ENCODE measurements at places on chromosomes 4 and X. TPM values are rescaled to one million over a fixed set of nuclear protein-coding genes. Genes with fewer than 3 reads are reported as not detected.

GSPT2 gene
- 12.9 TPM for total RNA-seq

ATP8A1 gene
- 20.9 TPM for total RNA-seq

HELT gene
- not detected for total RNA-seq

CT45A5 gene
- not detected for total RNA-seq

NHSL2 gene
- 1.00 TPM for total RNA-seq

GPR143 gene
- total RNA-seq, result not detected

GAGE1 gene
- not detected for total RNA-seq

RS1 gene
- not detected for total RNA-seq

TASL gene
- 5.9 TPM for total RNA-seq

VCX gene
- not detected for total RNA-seq

CT45A3 gene
- not detected for total RNA-seq

TRIM60 gene
- not detected for total RNA-seq

CFAP47 gene
- total RNA-seq, result not detected

- no peaks in the 10 kb centered on the region for H3K36me3 ChIP-seq
- no peak overlapping the region for H3K4me3 ChIP-seq
- DNase-seq, result no peak
- H3K27ac ChIP-seq, result no peak overlapping the region
- peaks cover 8% of the 10 kb centered on the region for H3K4me1 ChIP-seq
Measured at GRCh38 chr4:101264993-101265815, 82.1 kb downstream of the PPP3CA start.

GRCh38 chr4:37994569-37994968 is 34.4 kb downstream of the PTTG2 start:
- peak overlapping the region; percentile 19 for H3K27ac ChIP-seq
- H3K27me3 ChIP-seq, result no peaks in the 10 kb centered on the region
- peaks cover 7% of the 10 kb centered on the region for H3K36me3 ChIP-seq
- peaks cover 41% of the 10 kb centered on the region for H3K4me1 ChIP-seq
- DNase-seq, result no peak

DNA sequence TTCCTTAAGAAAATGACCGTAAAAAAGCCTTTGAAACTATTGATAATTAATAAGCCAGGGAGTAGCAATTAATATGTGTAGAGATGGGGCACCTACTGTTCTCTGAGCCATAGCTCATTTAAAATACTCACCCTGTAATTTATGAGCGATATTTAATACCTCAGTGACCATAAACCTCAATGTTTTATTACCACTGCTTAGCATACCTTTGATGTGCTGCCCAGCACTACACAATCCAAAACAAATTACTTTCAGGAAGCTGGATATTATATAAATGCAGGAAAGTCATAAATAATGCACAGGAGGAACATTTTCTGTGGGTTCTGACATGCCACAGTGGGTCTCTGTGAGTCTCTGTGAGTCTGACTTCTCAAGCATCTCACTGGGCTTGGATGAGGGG is 166.1 kb upstream of the RPL34 start:
- peaks cover 6% of the 10 kb centered on the region for H3K36me3 ChIP-seq
- DNase-seq, result no peak
- H3K27me3 ChIP-seq, result peaks cover 11% of the 10 kb centered on the region
- no peak overlapping the region for H3K4me3 ChIP-seq
- no peak overlapping the region for H3K27ac ChIP-seq
- peaks cover 4% of the 10 kb centered on the region for H3K4me1 ChIP-seq

DNA sequence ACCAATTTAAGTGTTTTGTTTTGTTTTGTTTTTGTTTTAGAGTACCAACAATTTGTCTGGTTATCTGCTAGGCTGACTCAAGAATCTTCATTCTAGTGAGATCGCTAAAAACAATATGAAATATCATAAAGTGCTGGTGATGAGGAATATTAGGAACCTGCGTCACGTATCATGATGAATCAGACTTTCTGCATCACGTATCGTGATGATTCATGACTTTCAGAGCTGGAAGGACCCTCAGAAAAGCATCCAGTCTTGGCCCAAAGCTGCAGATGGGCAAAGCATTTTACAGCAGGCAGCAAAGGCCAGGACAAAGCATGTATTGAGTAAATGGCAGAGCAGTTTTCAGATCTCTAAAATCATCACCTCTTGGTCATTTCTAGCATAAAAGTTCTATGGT is 278.0 kb upstream of the BOD1L1 start:
- no peak overlapping the region for H3K27ac ChIP-seq
- H3K4me3 ChIP-seq, result no peak overlapping the region
- H3K4me1 ChIP-seq, result no peaks in the 10 kb centered on the region

DNA sequence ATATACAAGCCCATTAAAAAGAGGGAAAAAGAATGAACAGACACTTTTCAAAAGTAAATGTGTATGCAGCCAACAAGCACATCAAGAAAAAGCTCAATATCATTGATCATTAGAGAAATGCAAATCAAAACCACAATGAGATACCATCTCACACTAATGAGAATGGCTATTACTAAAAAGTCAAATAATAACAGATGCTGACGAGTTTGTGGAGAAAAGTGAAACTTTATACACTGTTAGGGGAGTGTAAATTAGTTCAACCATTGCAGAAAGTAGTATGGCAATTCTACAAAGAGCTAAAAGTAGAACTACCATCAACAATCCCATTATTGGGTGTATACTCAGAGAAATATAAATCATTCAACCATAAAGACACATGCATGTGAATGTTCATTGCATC is 203.0 kb downstream of the ARAP2 start:
- DNase-seq, result no peak
- no peaks in the 10 kb centered on the region for H3K4me1 ChIP-seq
- no peak overlapping the region for H3K27ac ChIP-seq
- peaks cover 2% of the 10 kb centered on the region for H3K36me3 ChIP-seq
- H3K27me3 ChIP-seq, result no peaks in the 10 kb centered on the region

- H3K4me1 ChIP-seq, result peaks cover 6% of the 10 kb centered on the region
- H3K36me3 ChIP-seq, result no peaks in the 10 kb centered on the region
- no peak overlapping the region for H3K27ac ChIP-seq
- DNase-seq, result no peak
Measured at GRCh38 chr4:121376556-121376955, 4.3 kb downstream of the QRFPR start.

- peaks cover 8% of the 10 kb centered on the region for H3K4me1 ChIP-seq
- H3K36me3 ChIP-seq, result peaks cover 34% of the 10 kb centered on the region
- H3K4me3 ChIP-seq, result no peak overlapping the region
- H3K27me3 ChIP-seq, result no peaks in the 10 kb centered on the region
Measured at GRCh38 chr4:158873795-158874401, 105.1 kb downstream of the FNIP2 start.

DNA sequence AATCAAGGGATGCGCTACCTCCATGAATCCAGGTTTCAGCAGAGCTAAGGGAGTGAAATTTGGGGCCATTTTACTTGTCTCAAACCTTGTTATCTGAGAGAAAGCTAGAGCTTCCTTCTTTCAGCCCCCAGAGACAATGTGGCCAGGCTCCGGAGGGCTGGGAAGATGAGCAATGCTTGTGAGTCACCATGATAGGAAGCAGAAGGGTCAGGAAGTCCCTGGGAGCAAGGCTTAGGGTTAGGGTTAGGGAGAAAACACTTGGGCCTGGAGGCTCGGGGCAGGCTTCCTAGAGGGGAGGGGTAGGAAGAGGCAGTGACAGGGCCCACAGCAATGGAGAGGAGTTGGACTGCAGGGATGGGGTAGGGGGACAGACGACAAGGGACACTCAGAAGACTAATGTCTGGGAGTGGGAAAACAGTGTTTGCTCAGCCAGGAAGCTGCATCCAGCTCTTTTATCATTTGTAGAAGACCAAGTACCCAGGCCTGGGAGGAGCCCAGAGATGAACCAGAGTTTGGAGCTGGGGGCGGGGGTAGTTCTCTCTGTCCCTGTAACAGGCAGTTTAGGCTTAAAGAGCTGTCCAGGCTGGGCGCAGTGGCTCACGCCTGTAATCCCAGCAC is 16.4 kb upstream of the PORCN start:
- no peak for DNase-seq
- no peak overlapping the region for H3K4me3 ChIP-seq
- no peaks in the 10 kb centered on the region for H3K36me3 ChIP-seq
- no peak overlapping the region for H3K27ac ChIP-seq
- H3K4me1 ChIP-seq, result no peaks in the 10 kb centered on the region

- peaks cover 20% of the 10 kb centered on the region for H3K36me3 ChIP-seq
- peak; percentile 43 for DNase-seq
- H3K27ac ChIP-seq, result peak overlapping the region; percentile 79
- H3K4me1 ChIP-seq, result peaks cover 52% of the 10 kb centered on the region
- H3K27me3 ChIP-seq, result no peaks in the 10 kb centered on the region
Measured at GRCh38 chrX:13101441-13102139, 57.2 kb upstream of the FAM9C start.

GRCh38 chrX:97401154-97401553 is 517.4 kb downstream of the RPA4 start:
- peak overlapping the region; percentile 4 for H3K27ac ChIP-seq
- no peaks in the 10 kb centered on the region for H3K27me3 ChIP-seq
- DNase-seq, result peak; percentile 6
- H3K4me1 ChIP-seq, result peaks cover 55% of the 10 kb centered on the region
- H3K4me3 ChIP-seq, result no peak overlapping the region

- H3K27ac ChIP-seq, result no peak overlapping the region
- H3K4me3 ChIP-seq, result peak overlapping the region; percentile 82
- peaks cover 29% of the 10 kb centered on the region for H3K4me1 ChIP-seq
- H3K36me3 ChIP-seq, result no peaks in the 10 kb centered on the region
- no peak for DNase-seq
Measured at GRCh38 chr4:78058591-78059523, 1.7 kb downstream of the FRAS1 start.

DNA sequence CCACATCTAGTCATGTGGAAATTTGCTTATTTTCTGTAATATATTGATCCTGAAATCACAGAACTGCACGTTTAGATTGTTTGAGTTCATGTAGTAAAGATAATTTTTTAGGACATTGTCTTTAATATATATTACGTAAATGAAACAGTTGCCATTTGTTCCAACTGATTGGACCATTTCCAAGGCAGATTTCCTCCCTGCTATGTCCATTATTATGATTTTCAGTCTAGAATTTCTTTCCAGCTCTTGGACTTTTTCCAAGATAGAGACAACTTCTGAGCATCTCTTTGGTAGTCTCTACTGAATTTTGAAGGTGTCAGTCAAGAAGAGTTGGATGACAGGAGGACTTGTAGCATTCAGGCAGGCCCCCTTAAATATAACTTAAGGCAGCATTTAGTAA is 94.6 kb downstream of the STIM2 start:
- peaks cover 22% of the 10 kb centered on the region for H3K4me1 ChIP-seq
- no peaks in the 10 kb centered on the region for H3K27me3 ChIP-seq
- H3K4me3 ChIP-seq, result no peak overlapping the region
- no peak for DNase-seq
- no peak overlapping the region for H3K27ac ChIP-seq
- H3K36me3 ChIP-seq, result peaks cover 33% of the 10 kb centered on the region

DNA sequence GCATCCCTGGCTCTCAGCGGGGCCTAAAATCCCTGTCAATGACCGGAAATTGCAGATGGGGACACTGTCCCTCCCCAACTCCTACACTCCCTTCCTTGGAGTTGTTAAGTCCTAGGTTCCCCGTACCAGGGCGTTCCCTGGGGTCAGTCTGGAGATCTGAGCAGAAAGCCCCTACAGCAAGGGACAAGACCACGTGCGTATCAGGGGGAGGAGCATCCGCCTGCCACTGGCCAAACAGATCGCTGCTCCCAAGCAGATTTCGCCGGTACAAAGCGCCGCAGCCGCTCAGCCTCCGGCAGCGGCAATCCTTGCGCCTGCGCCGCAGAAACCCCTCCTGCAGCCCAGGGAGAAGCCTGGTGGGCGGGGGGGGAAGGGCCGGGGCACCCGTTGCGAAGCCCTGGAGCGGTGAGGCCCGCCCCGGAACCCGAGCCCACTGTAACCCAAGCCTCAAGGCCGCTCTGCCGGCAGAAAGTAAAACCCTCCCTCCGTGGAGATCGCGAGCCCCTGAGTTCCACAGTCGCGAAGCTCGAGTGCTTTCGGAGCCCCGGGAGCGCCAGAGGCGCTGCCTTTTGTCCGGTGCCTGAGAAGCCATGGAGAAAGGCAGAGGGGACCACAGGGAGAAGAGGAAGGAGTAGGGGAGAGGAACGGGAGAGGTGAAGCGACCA is 2.7 kb downstream of the CRMP1 start:
- H3K36me3 ChIP-seq, result no peaks in the 10 kb centered on the region
- no peak overlapping the region for H3K4me3 ChIP-seq
- H3K27me3 ChIP-seq, result peaks cover 69% of the 10 kb centered on the region
- peaks cover 4% of the 10 kb centered on the region for H3K4me1 ChIP-seq
- DNase-seq, result no peak

GRCh38 chrX:26586570-26586969 is 370.6 kb downstream of the MAGEB5 start:
- no peaks in the 10 kb centered on the region for H3K36me3 ChIP-seq
- no peak overlapping the region for H3K27ac ChIP-seq
- H3K4me3 ChIP-seq, result no peak overlapping the region
- no peak for DNase-seq
- no peaks in the 10 kb centered on the region for H3K4me1 ChIP-seq

- H3K27ac ChIP-seq, result no peak overlapping the region
- H3K4me1 ChIP-seq, result peaks cover 39% of the 10 kb centered on the region
- peak overlapping the region; percentile 22 for H3K4me3 ChIP-seq
- H3K36me3 ChIP-seq, result no peaks in the 10 kb centered on the region
- H3K27me3 ChIP-seq, result peaks cover 12% of the 10 kb centered on the region
Measured at GRCh38 chrX:153816831-153817690, 13.3 kb downstream of the PDZD4 start.

- no peaks in the 10 kb centered on the region for H3K4me1 ChIP-seq
- H3K4me3 ChIP-seq, result no peak overlapping the region
- DNase-seq, result no peak
- no peak overlapping the region for H3K27ac ChIP-seq
- H3K36me3 ChIP-seq, result no peaks in the 10 kb centered on the region
Measured at GRCh38 chr4:24753519-24753918, 41.9 kb upstream of the SOD3 start.

GRCh38 chrX:68763481-68763880 is 65.3 kb upstream of the EFNB1 start:
- H3K36me3 ChIP-seq, result no peaks in the 10 kb centered on the region
- no peak overlapping the region for H3K27ac ChIP-seq
- no peak for DNase-seq
- H3K27me3 ChIP-seq, result no peaks in the 10 kb centered on the region
- no peak overlapping the region for H3K4me3 ChIP-seq

DNA sequence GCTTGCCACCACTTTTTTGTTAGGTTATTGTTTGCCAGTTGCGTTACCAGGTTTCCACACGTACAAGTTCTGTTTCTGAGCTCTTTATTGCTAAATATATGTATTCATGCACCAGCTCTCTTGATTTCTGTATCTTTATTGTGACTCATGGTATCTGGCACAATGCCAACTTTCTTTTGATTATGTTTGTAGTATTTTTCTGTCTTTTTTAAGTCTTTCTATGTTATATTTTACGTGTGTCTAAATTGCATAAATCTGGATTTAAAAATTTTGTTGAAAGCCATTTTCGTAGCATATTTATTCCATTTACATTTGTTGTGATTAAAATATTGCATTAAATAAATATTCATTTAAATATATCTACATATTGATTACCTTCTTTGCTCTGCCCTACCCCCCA is 73.8 kb downstream of the KDM6A start:
- peaks cover 17% of the 10 kb centered on the region for H3K36me3 ChIP-seq
- no peak for DNase-seq
- H3K4me1 ChIP-seq, result peaks cover 11% of the 10 kb centered on the region
